Mucosa of gallbladder (tissue), 1 donor: ENCODE measurements at places on chromosomes 4 and X.

DNA sequence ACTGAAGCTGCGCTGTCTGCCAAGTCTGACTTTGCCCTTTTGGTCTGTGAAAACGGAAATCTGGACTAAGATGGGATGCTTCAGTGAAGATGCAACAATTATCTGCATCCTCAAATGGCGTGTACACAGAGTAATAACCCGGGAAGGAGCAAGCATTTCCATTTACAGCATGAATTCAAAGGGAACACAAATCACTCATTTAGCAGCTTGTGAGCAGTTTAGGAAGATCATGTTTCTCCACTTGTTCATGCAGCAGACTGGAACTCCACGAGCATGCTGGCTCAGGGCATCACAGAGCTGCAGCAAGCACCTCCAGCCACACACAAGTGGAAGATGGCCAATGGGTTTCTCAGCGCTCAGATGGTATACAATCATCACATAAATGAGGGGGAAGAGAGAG lies 175.5 kb downstream of the NLGN4X start:
- no peak for DNase-seq

DNA sequence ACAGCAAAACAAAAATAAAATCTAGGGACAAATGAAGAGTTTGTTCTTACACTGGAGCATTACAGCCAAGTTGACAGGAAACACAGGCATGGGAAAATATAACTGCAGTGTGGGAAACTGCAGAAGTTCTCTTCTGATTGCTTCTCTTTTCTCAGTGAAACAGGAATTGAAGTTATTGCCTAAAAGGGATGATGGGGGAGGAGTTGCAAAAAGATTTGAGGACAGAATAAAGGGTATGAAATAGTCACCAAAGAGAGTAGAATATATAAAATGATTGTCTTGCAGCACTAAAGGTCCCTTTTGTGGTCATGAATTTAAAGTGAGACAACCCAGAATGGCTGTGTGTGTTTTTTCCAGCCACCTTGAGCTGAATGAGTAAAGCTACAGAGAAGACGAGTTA lies 103.7 kb downstream of the JADE1 start:
- no peak for DNase-seq

- no peak for DNase-seq
Observed at GRCh38 chrX:96837808-96838207, 45.9 kb upstream of the RPA4 start.

- DNase-seq: no peak
Observed at GRCh38 chr4:165384186-165384585, 5.4 kb downstream of the CPE start.

GRCh38 chr4:88937081-88937480 lies 119.9 kb downstream of the FAM13A start:
- no peak for DNase-seq
